ENCODE measurements at places on chromosomes 5 and 9.

- peak; percentile 76 for DNase-seq
Measured at GRCh38 chr5:132674671-132675506, 1.1 kb downstream of the IL4 start.

- no peak for DNase-seq
Measured at GRCh38 chr5:74120585-74120984, 494.6 kb downstream of the ARHGEF28 start.

GRCh38 chr5:170495825-170496661 is 7.8 kb upstream of the KCNIP1 start:
- DNase-seq = no peak

DNA sequence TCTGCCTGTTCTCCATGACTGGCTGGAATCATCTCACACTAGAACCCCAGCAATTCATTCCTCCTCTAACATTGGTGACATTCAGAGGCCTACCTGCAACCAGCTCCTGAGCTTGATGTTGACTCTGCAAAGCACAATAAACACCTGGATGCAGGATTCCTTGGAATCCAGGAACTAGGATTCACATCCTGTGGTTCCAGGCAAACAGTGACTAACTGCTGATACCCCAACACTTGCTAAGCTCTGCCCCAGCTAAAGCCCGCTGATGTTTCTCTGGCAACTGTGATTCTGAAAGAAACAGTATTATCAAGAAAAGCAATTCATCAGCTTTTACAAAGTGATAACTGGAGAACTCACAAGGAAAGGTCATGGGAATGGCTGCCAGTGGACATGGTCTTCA is 29.2 kb downstream of the SUSD1 start:
- DNase-seq = no peak

DNA sequence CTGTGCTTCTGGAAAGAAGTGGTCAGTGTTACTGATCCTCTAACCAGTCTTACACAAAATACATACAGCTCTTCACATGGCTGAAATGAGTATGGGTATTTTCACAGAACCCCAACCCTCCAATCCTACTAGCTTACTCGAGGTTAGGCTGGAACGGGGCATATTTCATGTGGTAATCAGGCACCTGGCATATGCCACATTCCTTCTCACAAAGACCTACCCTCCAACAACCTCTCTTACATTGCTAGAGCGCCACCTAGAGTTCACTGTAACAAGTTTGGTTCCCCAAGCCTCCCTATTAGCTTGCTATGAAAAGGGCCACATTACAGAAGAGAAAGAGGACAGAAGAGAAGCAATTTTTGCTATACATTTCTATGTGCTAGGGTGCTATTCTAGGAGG is 597.3 kb downstream of the PRELID2 start:
- DNase-seq = peak; percentile 10
